Spinal cord (tissue), 10 donors: ENCODE measurements at places on chromosomes 2 and 18. TPM values are rescaled to one million over a fixed set of nuclear protein-coding genes. Genes with fewer than 3 reads are reported as not detected.

CCDC74A gene
- 20.7 TPM for total RNA-seq

DNAH7 gene
- total RNA-seq = 16.3 TPM

HJURP gene
- 8.3 TPM for total RNA-seq

LONRF2 gene
- 17.0 TPM for total RNA-seq

FBXO15 gene
- total RNA-seq = 5.4 TPM

PJVK gene
- 7.9 TPM for total RNA-seq

DNAJC5G gene
- 0.50 TPM for total RNA-seq

DNA sequence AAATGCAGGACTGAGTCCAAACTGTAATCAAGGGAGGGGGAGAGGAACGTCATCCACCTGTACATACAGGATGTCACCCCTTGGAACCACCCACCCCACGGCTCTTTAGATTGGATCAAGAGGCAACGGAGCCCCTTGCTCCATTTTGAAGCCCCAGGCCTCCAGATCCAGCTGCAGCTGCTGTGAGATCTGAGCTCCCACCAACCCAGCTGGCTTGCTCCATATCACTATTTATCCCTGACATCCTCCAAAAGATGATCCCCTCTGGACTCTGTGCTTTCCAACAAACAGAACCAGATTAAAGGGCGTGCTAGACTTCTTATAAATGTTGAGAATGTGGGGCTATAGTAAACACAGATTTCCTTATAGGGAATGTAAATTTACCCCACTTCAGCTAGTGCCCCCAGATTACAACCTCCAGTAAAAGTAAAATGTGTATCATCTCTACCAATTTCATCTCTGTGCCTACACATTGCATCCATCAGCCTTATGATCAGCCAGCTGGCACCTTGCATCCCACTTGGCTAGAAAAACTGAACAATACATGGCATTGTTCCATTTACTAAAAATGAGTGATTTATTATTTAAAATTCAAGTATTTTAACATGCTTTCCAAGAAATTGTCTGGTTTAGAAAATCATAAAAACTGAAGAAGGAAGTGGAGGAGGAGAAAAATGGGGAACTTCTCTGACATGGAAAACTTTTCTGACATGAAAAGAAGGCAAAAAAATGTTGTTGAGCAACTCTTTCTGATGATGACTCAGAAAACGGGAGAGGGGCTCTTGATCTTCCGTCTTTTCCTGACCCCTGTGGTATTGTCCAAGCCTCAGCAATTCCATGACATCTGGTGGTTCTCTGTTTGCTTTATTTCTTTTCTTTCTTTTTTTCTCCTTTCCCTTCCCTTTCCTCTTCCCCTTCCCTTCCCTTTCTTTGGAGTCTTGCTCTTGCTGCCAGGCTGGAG is 262.6 kb upstream of the THUMPD2 start:
- peak; percentile 24 for DNase-seq

- no peak for DNase-seq
Measured at GRCh38 chr18:10432781-10433180, 21.7 kb upstream of the APCDD1 start.

GRCh38 chr2:28772351-28772750 is 20.7 kb downstream of the PPP1CB start:
- no peak for DNase-seq

GRCh38 chr2:183780072-183780471 is 655.8 kb downstream of the NUP35 start:
- no peak for DNase-seq

DNA sequence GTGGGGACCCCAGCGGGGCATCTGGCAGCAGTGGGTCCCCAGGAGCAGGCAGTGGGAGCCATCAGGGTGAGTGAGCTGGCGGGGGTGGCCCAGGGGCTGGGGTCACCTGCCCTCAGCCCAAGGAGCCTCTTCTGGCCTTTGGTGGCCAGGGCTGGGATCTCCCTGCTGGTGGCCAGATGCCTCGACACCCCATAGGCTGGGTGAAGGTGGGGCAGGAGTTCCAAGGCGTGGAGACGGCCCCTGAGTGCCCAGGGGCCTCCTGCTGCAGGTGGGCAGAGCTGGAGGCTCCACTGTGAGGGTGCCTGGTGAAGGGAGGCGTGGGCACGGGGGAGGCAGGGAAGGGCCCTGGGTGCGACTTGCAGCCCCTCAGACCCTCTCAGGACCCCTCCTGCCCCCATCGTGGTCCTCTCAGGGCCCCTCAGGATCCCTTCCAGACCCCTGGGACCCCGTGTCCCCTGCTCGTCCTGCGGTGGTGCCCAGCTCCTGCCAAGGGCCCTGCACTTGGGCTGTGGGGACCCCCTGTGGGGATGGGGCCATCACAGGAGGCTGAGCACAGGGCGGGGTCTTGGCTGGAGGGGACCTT is 5.0 kb upstream of the GPR35 start:
- no peak for DNase-seq

GRCh38 chr2:157217409-157217808 is 40.1 kb upstream of the GALNT5 start:
- DNase-seq = no peak

DNA sequence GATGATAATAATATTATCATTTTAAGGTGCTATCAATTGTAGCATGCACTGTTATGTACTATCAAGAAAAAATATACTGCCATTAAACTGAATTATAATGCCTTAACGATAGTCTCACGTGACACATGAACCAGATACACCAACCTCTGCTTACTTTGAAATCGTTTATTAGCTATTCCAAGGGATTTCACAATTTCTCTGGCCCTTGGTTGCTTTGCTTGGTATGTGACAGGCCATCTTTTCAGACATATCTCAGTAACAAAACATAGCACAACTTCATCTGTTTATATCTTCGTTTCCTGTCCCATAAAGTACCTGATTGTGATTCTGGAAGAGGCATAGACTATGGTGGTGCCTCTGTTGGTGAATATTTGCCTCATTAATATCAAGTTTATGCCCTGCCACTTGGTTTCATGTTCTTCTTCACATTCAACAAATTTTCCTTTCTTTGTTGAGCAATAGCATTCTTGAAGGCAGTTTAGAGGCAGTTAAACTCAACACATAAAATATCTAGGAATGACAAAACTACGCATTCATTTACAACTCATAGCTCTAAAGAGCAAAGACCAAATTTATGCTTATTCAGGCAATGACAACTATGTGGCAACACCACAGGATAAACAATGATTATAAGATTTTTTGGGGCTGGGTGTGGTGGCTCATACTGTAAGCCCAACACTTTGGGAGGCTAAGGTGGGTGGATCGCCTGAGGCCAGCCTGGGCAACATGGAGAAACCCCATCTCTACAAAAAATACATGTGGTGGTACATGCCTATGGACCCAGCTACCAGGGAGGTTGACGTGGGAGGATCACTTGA is 84.3 kb downstream of the MCFD2 start:
- no peak for DNase-seq

DNA sequence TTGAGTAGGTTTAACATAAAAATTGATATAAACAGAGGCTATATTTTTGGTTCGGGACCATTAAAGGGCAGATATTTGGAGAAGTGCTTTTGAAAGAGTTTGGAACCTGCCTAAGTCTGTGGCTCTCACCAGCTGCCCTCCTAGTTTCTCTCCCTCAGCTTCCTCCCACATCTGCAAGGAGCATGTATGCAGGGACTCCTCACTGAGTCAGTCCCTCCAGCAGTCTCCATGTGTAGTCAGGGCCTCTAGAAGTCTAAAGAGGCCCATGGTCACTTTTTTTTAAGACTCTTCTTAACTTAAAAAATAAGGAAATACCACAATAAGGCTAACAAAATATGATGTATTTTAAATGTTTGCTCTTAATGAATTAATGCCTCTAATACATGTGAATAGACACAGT is 220.0 kb upstream of the TANK start:
- no peak for DNase-seq

DNA sequence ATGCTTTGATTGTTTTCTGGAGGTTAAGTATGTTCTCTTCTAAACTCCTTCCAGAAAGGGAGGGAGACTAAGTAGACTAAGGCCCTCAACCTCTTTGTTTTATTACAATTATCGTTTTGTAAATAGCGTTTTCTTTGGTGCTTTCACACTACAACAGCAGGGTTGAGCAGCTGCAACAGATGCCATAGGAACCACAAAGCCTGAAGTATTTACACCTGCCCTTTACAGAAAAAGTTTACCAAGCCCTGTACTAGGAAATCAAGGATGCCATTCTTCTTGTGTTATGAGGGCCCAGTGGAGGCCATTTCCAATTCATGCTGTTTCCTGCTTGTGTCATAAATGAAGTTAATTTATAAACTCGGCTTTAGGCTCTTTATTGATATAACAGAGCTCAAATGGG is 914.8 kb downstream of the DCDC2C start:
- no peak for DNase-seq

DNA sequence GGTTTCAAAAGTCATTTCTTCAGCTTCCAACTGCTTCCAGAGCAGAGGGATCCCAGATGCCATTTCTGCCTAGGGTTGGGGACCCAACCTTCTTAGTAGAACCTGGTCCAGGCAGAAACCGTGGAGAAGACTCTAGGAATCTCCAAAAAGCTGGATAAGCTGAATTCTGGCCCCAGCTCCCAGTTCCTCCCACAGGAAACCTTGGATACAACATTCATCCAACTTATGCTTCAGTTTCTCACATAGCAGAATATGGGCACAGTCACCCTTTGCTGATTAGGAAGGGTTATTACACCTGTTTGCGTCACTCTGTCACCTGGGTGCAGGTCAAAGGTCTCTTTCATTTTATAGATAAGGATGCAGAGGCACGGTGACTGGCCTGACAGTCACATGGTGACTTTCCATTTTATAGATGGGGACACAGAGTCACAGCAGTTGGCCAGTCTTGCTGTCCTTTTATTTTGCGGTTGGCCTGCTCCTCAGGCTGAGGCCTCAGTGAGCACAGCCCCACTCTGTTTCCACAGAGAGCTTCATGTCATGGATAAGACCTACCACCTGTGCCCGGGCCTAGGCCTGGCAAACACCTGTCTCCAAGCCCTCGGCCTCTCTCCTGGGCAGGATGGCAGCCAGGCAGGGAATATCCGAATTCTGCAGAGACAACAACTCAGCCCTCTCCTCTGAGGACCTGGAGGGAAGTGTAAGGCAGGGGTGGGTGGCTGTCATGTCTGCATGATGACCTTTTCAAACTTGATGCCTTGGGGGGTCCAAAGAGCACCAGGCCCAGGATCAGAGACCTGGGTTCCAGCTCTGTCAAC is 148.8 kb downstream of the SMAD7 start:
- DNase-seq = no peak

GRCh38 chr2:177900082-177900481 is 172.5 kb downstream of the PDE11A start:
- no peak for DNase-seq

GRCh38 chr2:29520001-29520400 is 401.4 kb downstream of the ALK start:
- DNase-seq = no peak

DNA sequence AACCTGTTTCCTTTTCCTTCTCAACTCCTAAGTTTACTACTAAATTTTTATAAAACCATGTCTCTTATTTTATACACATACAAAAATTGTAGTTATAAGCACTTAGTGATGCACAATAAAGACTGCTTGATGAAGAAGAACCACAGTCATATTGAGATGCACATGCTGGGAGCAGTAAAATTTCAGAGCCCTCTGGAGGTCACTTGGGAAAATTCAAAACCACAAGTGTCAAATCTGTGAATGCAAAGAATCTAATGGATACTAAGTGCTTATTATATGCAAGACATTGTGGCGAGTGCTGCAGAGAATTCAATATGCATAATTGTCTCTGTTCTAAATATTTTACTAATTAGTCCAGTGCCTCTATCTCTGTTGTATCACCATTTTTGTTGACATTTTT is 180.5 kb downstream of the VWC2L start:
- DNase-seq = peak; percentile 64

- no peak for DNase-seq
Measured at GRCh38 chr2:240599141-240599583, 12.6 kb downstream of the CAPN10 start.

GRCh38 chr2:162457490-162457889 is 113.6 kb downstream of the GCA start:
- DNase-seq = peak; percentile 27

DNA sequence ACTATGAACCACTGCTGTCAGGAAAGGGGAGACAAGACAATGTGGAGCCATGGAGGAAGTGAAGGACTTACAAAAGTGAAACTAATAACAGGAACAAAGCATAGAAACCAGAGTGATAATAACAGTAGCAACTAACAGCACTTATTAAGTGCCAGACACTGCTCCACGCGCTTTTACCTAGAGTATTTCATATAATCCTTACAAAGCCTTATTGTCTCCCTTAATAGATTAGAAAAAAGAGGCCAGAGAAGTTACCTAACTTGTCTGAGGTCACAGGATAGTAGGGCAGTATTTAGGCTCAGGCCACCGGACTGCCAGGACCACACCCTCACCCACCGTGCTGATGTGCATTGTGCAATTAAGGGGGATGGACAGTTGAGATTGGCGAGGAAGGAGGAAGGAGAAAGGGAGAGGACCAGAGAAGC is 98.6 kb upstream of the NFU1 start:
- DNase-seq = no peak

DNA sequence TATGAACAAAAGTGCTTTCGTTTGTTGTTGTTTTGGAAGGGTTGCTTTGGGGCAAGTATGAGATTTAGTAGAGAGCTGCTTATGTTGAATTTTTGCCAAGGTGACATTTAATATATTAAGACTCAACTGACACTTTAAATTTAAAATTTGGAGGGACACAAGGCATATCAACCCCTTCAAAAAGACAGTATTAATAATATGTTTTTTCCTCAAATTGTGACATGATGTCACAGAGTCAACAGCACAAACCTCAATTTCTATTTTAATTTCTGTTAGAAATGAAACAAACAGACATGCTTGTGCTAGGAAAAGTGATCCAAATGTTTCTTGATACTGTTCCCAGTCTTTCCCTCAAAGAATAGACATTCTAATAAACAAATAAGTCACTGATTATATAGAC is 218.9 kb downstream of the CYRIA start:
- DNase-seq = no peak

DNA sequence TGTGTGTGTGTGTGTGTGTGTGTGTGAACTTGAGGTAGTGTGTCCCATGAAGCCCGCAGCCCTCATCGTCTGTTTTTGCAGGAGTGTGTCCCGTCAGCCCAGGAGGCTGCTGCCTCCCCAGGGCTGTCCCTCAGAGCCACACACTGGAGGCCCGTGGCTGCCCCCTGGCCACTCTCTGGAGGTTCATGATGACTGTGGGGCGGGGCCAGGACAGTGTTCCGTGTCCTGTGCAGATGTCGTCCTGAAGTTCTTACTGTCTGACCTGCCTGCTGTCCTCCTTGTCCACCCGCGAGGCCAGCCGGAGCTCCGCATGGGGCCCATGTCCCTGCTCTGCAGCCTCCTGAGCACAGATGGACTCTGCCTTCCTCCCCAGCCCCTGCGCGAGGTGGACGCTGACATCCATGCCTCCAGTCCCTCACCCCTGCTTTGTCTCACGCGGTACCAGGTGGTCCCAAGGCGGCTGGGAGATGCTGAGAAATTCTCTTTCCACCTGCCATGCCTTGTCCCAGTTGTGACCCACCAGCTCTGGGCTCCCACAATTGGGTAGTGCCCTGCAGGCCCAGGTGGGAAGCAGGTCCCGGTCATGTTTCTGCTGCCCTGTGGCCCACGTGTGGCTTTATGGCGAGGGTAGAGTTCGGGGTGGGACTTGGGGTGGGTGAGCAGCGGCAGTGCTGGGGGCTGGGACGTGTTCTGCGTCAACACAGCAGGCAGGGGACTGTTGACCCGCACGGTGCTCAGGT is 92.8 kb downstream of the NFATC1 start:
- no peak for DNase-seq
